ENCODE measurements at places on chromosomes 1 and 21. TPM values are rescaled to one million over a fixed set of nuclear protein-coding genes. Genes with fewer than 3 reads are reported as not detected.

DNA sequence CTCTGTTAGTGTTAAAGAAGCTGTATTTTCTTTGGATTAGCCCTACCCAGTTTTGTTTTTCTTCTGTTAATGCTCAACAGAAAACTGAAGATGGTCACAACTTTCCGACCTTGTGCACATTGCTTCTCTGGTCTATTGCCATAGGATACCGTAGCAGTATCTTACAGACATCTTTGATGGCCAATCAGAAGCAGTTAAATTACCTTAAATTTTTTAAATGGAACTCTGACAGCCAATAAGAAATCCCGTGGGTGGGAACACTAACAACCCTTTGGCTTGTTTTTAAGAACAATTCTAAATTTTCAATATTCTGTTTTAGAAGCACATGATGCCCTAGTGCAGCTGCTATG lies 17.2 kb downstream of the NFYC start:
- no peak for DNase-seq

GRCh38 chr1:155941845-155942531 lies 550 bp downstream of the RXFP4 start:
- no peak for DNase-seq

DNA sequence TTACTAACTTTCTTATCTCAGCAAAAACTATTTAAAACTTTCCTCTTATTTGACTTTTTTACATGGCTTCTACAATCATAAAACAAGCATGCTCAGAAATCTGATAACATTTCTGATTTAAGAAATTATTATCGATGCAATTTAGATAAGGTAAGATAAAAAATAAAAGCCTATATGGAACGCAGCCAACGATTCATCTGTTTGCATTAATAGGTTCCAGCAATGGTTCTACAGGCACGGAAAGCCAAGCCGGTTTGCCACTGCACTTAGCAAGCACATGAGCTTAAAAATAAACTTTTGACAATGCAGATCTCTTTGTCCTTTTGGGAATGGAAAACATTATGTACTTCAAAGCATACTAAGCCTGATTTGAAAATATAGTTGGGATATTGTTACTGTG lies 77.5 kb upstream of the KCNK2 start:
- no peak for DNase-seq

The FAM89A gene
- 7.7 TPM for polyA plus RNA-seq

The IFI16 gene
- 53.2 TPM for polyA plus RNA-seq

Data from CD4-positive, alpha-beta memory T cell (primary cell).